ENCODE measurements at places on chromosomes 13 and 19.

DNA sequence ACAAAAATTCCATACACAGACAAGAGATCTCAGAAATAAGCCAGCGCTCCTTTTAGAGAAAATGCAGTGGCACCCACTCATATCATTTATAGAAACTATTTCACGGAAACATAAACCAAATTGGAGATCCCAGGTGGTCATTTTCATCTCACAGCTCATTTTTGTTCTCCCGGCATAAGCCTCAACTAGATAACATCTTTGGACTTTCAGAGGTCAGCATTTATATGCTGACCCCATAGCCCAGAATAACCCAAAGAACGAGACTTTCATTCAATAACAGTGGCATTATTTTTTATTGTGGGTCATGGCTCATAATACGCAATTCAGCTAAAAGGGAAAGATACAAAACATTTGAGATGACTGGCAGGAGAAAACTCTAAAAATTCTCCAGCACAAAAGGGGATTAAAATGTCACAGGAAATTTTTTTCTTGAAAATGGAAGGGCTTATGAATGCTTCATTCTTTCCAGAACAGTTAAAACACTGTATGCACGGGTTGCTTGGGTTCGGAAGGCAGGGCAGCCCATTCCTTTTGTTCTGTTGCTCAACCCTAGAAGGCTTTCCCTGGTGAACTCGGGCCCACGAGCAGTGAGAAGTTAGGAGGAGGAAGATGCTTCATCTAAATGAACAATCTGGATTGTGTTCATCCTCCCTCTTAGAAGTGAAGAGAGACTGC lies 24.0 kb downstream of the STARD13 start:
- DNase-seq, result no peak

DNA sequence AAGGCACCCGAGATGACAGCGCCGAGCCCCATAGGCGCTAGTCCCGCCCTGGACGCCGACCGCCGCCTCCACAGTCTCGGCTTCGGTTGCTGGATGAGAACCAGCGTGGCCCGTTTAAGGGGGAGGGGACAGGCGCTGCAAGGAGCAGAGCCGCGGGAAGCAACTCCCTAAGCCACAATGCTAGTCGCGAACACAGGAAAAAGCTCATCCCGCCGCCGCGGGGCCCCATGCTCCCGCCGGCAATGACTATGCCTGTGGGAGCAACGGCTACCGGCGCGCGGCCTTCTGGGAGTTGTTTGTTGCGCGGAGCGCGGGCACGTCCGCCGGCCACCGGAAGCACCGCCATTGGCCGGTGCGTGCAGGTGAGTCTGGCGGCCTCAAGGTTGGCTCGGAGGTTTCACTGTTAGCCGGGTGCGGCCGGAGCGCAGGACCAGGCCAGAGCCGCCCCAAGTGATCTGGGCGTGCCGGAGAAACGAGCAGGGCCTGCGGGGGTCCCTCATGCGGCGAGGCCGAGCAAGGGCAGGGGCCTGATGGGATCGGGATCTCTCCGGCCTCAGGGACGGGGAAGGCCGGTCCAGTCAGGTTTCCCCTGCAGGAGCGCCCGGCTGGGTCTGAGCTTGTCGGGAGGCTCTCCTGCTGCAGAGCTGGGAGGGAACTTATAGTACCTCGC lies at the start of gene ZNF544:
Gene ZNF544, plus strand, starts transcription at position 330 of the 670 bp plus-strand sequence. CDS start 15,110 bp downstream, outside the sequence.
- DNase-seq, result peak; percentile 73

GRCh38 chr13:95380468-95381211 lies 79.4 kb upstream of the ABCC4 start:
- DNase-seq, result peak; percentile 50

GRCh38 chr13:20503088-20504083 lies 22.3 kb downstream of the CRYL1 start:
- no peak for DNase-seq

- DNase-seq, result no peak
These were observed 43.7 kb downstream of the ZNF557 start for GRCh38 chr19:7113233-7113632.

DNA sequence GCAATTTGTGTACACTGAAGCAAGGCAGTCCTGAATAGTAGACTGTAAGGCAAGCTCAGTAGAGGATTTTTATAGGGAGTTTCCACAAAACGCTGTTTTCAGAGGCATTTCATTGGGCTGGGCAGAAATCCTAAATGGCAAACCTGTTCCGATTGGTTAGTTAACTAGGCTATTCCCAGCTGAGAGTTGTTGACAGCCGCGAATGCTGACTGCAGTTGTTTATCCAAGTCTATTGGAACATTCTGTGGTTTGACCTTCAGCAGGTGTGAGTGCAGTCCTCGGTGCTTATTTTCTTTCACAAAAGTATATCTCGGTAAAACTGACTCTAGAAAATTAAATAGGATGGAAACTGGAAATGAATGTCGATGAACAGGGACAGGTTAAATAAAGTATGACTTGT lies 45.4 kb downstream of the TPT1 start:
- no peak for DNase-seq

- no peak for DNase-seq
These were observed 42.8 kb downstream of the ADGRE1 start for GRCh38 chr19:6930190-6930589.

DNA sequence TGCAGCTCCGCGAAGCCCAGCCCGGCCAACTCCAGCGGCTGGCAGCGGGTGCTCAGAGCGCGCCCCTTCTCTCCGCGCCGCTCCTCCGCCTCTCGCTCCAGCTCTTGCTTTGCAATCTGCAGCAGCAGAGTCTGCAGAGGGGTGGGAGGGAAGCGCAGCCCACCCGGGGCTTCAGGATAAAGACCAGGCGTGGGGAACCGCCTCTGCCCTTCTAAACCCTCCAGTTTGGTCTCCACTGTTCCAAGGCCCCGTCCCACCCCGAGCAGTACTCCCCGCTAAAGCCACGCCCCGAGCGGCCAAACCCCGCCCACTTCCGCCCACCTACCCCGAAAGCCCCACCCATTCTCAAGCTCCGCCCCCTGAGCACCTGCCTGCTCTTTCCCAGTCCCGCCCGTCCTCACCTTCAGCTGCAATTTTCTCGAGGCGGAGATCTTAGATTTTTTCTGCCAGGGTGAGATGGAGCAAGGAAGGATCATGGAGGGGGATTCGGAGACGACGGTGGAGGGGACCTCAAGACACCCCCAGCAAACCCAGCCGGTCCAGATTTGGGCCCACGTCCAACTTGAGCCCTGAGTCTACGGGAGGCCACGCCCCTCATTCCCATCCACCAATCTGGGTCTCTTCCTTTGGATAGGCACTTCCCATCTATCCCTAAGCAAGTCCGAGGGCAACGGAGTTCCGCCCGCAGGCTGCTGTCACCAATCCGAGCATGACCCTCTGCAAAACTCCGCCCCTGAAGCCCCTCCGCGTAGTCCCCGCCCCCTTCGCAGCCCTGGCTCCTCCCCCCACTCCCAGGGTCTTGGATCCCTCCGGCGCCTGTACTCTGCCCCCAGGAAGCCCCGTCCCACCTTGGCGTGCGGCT lies 1.1 kb downstream of the TNNI3 start:
- no peak for DNase-seq

DNA sequence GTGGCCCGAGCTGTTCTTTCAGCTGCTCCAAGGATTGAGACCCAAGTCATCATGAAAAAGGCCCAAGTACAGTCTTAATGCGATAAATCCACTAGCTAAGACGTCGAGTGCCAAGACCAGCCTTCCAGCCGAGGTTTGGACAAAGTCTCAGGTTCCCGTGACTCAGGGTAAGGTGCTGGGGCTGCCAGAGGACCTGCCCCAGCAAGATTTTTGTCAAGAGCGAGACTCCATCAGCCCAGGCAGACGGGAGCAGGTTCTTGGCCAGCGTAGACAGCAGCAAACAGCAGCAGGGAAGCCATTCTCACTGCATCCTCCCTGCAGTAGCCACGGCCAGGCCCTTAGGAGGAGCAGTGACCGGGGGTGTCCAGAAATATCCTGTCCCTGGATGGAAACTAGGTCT lies 3.4 kb downstream of the FEM1A start:
- DNase-seq, result no peak

DNA sequence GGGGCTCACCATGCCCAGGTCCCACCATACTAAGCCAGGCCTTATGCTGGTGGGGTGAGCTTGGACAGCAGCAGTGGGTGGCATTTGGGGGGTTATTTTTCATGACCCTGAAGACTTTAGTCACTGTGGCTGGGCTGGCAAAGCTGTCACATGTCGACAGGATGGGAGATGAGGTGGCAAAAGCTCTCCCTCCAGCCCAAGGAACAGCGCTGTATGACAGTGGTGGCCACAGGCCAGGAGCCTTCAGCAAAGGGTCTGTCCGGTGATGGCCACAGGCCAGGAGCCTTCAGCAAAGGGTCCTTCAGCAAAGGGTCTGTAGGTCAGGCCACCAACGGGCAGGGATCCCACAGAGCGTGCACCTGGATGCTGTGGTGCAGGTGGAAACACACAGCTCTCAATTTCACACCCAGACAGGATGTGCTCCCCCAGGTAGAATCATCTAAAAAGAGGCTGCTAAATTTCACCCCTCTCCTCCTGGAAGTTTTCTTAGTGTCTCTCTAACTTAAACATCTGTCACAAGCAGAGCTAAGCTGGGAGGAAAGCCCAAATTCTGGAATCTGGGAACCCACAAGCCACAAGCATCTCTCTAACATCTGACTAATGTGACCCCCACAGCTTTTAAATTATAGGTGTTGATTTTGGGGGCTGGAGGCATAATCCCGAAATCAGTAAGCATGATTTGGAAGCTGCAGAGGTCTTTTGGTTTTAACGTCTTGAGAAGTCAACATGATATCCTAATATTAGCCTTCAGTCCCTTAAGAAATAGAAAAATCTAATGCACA lies 23.0 kb downstream of the COL4A1 start:
- DNase-seq, result no peak

- DNase-seq, result no peak
These were observed 5.1 kb downstream of the FTL start for GRCh38 chr19:48970139-48970766.

GRCh38 chr13:113534236-113534860 lies 43.8 kb upstream of the DCUN1D2 start:
- DNase-seq, result no peak

DNA sequence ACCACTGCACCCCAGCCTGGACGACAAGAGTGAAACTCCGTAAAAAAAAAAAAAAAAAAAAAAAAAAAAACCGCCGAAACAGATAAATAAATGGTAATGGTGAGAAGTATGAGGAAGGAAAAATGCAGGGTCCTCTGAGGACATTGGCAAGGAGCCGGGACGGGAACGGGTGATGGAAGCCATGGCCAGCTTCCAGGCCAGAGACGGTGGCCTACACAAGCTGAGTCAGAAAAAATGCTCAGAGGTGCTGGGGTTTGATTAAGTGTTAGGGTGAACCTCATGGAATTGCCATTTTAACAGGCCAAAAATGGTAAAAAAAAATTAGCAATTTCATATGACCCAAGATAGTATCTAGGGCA lies 866 bp upstream of the ZSWIM4 start:
- no peak for DNase-seq

DNA sequence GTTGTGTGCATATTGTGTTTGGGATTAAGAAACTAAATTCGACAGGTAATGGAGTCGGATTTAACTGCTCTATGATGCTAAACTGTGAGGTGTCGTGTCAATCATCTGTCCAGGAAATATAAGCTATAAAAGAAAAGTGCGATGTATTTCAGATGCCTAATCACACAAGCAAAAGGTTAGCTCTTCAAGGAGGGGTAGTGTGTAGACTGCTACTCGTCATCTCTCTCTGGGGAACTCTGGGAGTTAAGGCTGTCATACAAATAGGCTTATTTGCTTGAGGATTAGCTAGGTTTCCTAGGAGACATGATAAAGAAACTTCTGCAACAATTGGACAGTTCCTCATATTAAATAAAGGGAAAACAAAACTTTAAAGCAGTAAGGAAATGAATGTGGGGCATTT lies 462.1 kb downstream of the OLFM4 start:
- DNase-seq, result no peak

DNA sequence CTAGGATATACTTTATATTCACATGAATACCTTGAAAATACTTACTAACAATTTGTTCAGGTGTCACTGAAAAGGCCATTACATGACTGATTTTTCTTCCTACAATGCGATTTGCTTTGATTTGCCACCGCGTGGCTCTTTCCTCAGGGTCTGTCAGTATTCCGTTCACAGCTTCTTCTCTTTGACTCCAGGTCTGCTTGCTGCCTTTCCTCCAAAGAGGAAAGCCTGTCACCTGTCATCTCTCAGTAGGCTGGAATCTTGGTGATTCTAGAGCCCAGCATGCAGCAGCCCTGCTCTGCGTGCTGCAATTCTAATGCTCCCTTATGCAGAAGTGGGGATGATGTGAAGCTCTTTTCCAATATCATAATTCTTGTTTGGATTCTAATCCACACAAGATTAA lies 33.6 kb upstream of the SIAH3 start:
- DNase-seq, result no peak

- no peak for DNase-seq
These were observed 46.8 kb downstream of the PTPRS start for GRCh38 chr19:5293612-5294378.

GRCh38 chr13:99347911-99348451 lies 40.8 kb upstream of the GPR183 start:
- DNase-seq, result no peak

- no peak for DNase-seq
These were observed 263.7 kb upstream of the PCDH9 start for GRCh38 chr13:67493835-67494234.

- DNase-seq, result no peak
These were observed 6.8 kb downstream of the SYNGR4 start for GRCh38 chr19:48370955-48371354.

- DNase-seq, result no peak
These were observed 12.4 kb downstream of the TMEM272 start for GRCh38 chr13:51832471-51833152.

- DNase-seq, result peak; percentile 82
These were observed at the start of gene ZNF550 for GRCh38 chr19:57559404-57560025. ZNF550 (minus strand) TSS chr19:57559863; CDS start chr19:57559682, 181 bp downstream.

DNA sequence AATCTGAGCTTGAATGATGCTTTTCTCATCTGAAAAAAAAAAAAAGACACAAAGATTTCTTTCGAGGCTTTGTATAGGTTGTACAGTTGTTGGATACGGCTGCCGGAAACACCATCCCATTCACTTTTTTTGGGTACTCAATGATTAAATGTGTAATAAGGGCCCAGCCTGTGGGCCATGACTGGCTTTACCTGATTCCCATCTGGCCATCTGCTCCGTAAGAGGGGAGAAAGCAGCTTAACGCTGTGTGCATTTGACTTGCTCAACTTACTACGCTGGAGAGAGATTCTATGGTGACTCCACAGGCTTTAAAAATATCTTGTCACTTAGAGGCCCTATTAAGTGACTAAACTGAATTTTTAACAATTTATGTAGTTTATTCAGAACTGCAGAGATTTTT lies 731 bp downstream of the ZNF558 start:
- DNase-seq, result no peak

DNA sequence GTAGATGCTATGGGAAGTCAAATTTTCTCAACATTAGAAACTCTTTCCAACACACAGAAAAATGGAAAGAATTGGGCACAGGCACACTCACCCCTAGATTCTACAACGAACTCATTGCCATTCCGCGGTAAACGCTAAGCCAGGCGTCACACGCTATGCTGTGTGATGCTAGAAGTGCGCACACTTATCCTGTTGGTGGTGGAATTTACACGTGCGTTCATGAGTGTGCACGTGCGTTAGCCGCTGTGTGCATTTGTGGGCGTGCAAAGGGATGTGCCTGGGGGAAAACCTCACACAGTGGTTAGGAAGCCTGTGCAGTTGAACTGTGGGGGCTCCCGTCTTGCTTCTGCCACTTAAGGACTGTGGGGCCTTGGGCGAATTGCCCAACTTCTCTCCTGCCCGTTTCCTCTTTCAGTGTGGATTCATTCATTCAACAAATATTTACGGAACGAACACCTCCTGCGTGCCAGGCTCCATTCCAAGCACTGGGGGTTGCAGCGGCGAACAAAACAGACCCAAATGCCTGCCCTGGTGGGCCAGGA lies 7.7 kb downstream of the NFILZ start:
- DNase-seq, result no peak

All from GM18507 (cell line).